ENCODE measurements at places on chromosomes 2 and 18.

DNA sequence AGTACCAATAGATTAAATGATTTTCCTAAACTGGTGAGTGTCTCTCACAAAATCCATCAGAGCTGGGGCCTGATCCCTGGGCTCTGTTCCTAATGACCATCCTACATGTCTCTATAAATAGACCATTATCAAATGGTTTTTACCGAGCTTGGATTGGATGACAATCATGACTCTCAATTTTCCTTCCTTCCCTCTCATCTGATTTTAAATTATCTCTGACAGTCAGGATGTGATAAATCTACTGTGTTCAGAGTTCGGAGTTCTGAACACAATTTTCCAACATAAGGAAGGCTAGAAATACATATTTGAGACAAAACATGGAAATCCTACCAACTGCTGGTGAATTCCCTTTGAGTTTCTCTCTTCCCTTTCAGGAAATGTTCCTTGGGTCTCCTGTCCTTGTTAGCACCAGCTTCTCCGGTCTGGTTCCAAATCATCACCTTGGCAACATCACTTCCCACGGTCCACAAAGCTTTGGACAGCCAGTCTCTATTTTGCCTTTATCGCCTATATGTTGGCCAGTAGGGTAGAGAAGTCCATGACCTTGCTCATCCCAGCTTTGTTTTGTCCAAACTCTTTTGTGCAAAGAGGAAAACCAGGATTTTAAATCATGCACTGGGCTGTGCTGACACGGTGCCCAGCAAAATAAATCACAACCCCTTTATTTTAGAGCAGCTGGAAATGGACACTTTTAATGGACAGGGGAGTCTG, 139.6 kb upstream of the ITGA6 start:
- no peak for DNase-seq

DNA sequence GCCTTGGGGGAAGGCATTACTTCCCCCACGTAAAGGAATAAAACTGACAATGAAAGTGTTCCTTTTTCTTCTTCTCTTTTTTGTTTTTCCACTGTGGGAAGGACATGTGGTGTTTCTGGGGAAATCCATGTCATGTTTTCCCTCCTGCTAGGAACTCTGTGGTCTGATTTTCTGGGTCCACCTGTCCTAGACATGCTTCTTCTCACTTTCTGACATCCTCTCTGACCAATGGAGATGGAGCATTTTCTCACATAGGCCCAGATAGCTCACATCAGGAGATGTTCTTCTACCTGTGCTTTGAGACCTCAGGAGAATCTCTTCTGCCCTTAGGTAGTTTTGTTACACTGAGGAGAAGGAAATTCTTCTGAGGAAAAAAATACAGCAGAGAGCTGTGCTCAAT, 252.0 kb upstream of the SIX3 start:
- no peak for DNase-seq

DNA sequence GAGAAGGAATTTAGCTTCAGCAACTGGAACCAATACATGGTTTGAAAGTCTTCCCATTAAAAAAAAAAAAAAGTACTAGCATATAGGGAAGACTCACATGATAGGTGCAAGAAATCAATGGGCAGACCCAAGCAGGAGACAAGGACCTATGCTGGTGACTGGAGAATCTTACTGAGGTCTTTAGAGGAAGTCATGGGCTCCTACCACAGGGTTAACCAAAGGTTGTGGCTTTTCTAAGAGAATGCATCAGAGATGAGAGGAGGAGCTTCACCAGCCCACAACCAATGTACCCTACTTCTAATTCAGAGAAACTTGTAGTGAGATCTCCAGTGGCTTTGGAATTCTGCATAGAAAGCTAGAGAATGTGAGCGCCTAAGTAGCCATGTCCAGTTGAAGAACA, 207.4 kb downstream of the NCKAP5 start:
- DNase-seq = no peak

DNA sequence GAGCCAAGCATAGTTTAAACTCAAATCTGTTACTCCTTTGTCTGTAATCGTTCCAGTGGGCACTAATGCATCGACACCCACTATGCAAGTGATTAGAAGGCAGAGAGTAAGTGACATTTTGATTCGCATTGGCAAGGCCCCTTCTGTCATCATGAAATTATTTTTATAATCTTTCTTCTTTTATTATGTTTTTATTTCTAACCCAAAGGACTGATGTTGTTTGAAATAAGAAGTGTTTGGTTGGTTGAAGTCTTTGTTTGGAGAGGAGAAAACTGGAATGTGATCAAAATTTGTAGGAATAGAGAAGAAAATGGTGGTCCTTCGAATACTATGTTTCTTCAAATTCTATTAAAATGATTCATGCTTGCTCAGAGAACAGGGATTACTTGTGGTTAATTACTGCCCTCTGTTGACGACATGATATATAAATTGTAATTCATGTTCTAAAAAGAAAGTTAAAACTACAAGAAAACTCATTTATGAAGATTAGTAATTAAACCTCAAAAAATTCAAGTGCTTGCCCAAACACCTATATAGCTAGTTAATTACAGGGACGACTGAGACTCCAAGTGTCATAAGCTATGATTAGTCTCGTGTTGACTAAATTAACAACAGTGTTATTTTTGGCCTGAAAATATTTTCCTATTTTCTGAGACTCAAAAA, 26.4 kb upstream of the TFPI start:
- DNase-seq = no peak

DNA sequence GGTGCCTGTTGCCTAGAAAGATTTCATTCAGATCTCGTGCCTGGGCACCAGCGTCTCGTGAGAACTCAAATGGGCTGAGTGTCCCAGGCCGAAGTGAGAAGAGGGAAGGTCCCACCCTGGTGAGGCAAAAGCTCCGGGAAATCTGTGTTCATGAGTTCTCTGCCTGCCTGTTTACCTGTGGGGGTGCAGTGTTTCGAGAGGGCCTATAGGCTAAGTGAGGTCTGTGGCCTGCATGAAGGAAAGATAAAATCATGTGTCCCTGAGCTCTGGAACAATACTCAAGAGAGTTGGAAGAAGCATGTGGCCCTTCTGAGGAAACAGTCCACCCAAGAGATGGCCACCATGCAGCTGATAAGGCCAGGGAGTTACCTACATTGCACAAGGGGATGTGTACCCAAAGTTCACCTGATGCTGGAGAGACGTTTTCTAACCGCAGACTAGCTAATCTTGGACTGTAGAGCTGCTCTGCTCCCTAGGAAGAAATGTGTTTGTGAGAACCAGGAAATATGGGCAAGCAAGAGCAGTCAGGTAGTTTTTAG, 63.5 kb upstream of the ST3GAL5 start:
- DNase-seq = no peak

GRCh38 chr2:217918308-217919024, 84.3 kb downstream of the TNS1 start:
- DNase-seq = no peak

DNA sequence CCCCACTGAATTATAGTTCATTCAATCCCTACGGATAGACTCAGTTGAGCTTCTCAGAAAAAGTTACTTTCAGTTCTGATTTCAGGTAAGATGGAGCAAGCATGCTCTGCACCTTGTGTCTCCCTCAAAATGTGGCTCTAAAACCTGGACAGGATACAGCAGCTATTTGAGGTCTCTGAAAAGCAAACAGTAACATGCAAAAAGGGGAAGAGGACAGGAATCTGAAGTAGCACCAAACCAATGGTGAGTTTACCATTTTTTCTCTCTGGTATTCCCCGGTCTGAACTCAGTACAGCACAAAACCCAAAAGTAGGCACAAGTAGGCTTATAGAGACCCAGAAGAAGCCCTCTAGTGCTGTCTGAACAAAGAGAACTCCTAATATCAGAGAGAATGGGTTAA, 34.1 kb downstream of the LANCL1 start:
- DNase-seq = no peak

DNA sequence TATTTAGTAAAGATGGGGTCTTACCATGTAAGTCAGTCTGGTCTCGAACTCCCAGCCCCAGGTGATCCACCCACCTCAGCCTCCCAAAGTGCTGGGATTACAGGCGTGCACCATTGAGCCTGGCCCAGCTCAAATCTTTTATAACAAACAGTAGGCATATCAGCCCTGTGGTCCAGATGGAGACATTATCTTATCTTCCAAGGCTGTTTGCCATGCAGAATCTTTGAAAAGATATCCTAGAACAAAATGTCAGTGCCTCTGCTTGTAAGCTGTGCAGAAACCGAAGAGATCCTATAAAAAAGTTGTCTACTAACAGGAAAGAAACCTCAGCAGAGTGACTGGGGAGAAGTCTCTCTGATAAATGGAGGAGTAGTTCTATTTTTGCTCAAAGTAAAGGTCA, 142.1 kb downstream of the PTH2R start:
- no peak for DNase-seq

DNA sequence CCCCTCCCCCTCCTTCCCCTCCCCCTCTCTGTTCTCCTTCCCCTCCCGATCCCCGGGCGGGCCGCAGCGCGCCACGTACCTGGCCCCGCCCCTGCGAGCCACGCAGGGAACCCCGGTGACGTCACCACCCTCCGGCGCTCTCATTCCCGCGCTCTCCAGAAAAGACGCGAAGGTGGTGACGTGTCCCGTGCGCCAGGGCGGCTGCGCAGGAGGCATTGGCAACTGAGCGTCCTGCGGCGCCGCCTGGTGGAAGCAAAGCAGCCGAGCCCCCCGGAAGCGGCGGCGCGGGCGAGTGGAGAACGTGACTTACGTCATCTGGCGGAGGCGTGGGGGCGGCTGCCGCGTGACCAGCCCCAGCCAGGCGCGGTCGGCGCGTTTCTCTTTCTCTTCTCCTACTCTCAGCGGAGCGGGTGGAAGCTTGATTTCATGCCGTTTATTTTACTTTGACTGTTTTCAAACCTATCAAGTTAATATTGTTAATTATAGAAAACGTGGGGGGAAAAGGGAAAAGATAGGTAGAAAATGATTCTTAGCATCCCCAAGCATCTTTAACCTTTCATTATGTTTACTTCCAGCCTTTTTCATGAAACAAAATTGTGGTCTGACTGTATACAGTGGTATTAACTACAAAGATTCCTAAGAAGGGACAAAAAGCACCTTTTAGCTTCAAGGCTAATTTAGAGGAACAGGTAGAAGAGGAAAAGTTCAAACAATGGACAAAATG, 48.1 kb downstream of the C2orf42 start:
- DNase-seq = peak; percentile 99

- no peak for DNase-seq
Observed at GRCh38 chr2:98576666-98577312, 31.5 kb downstream of the COA5 start.

DNA sequence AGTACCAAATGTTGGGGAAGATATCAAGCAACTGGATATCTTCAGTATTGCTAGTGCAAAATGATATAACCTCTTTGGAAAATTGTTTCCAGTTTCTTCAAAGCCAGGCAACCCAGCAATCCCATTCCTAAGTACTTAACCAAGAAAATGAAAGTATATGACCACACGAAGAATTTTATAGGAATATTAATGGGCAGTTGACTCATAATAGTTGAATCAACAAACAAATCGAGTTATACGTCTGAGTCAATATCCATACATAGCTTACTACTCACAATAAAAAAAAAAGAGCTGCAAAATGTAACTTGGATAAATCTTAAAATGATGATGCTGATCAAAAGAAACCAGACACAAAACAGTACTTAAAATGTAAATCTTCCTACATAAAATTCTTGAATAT, 810.4 kb downstream of the METTL4 start:
- no peak for DNase-seq

DNA sequence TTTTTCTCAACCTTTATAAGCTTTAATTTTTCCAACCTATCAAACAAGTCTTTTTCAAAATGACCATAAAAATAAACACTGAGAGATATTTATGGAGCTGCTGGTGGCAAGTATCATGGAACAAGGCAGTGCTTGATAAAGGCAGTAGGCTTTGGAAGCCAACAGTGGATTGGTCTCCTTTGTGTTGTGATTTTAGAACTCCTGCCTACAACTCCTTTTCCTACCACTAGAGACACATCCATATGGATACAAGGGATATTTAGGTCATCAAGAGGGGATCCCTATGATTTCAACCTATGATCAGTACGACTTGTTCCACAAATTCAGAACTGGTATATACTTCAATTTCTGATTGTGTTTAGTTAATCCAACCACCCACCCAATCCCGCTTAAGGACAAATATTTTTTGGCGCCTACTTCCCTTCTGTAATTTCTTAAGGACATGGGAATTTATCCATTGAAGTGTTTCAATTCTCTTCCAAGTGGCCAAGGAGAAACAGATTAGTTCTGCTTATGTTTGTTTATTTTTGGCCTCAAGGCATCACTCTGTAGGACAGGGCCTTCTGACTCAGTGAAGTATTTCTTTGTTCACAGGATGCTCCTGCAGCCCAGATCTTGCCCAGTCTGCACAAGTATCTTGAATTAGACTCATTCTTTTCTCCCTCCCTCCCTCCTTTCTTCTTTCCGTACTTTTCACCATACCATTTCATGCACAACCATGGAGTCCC, 2119.6 kb upstream of the PIK3C3 start:
- no peak for DNase-seq

DNA sequence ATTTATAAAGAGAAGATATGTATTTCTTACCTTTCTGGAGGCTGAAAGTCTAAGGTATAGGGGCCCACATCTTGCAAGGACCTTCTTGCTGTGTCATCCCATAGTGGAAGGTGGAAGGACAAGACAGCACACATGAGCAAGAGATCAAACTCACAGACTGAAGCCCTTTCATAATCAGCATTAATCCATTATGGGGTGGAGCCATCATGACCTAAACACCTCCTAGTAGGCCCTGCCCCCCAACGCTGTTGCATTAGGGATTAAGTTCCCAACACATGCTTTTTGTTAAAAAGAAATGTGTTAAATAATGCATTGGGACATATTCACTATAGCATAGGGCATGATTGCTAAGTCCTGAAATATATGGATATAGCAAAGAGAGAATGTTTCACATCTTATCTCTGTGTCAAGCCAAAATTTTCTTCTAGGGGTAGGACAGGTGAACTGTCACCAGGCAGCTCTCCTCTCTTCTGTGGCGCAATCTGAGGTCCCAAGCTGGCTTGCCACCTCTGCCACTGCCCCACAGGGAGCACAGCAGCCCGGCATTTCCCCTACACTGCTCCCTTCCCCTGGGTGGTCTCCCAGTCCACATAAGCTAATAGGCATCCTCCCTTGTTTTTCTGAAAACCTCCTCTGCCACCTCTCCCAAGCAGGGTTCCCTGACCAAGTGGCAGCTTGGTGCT, 8.3 kb upstream of the CTIF start:
- no peak for DNase-seq

- DNase-seq = no peak
Observed at GRCh38 chr2:109264595-109265328, 135.8 kb downstream of the SH3RF3 start.

DNA sequence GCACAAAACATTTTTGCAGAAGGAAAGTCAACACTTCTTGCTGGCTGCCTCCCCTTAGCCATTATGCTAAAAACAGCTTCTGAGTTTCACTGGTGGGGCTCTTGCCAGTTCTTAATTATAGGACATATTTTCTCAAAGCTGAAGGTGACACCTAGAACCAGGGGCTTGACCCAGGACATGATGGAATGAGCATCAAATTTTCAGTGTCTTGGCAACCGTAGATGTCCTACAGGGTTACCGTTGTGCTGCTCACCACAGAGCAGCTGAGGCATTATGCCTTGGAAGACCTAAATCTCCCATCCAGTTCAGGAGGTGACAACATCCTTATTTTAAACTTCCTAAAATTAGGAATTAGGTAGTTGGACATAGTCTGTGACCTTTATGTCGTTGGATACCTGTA, 46.7 kb downstream of the TMEM185B start:
- no peak for DNase-seq

Measured in activated T-cell treated with anti-CD3 and anti-CD28 coated beads for 4 hours (primary cell).